Central memory CD8-positive, alpha-beta T cell (primary cell): ENCODE measurements at places on chromosomes 5 and 9.
A peak's percentile ranks its signal among the peaks of the same experiment; 100 is the strongest.

GRCh38 chr5:110957934-110958333 lies 113.6 kb upstream of the TSLP start:
- H3K4me1 ChIP-seq = no peaks in the 10 kb centered on the region
- H3K27me3 ChIP-seq = peaks cover 30% of the 10 kb centered on the region
- DNase-seq = no peak
- H3K27ac ChIP-seq = no peak overlapping the region
- H3K36me3 ChIP-seq = peaks cover 2% of the 10 kb centered on the region
- no peak overlapping the region for H3K4me3 ChIP-seq

GRCh38 chr9:136409557-136410455 lies 608 bp downstream of the ENTR1 start:
- no peak for DNase-seq
- H3K4me1 ChIP-seq = peaks cover 30% of the 10 kb centered on the region
- H3K27me3 ChIP-seq = no peaks in the 10 kb centered on the region
- peak overlapping the region; percentile 92 for H3K27ac ChIP-seq
- peaks cover 38% of the 10 kb centered on the region for H3K36me3 ChIP-seq
- H3K4me3 ChIP-seq = peak overlapping the region; percentile 83

- no peak overlapping the region for H3K4me3 ChIP-seq
- no peak overlapping the region for H3K27ac ChIP-seq
- DNase-seq = no peak
- no peaks in the 10 kb centered on the region for H3K36me3 ChIP-seq
- no peaks in the 10 kb centered on the region for H3K27me3 ChIP-seq
These were observed 744.6 kb downstream of the BRINP1 start for GRCh38 chr9:118624608-118625007.

DNA sequence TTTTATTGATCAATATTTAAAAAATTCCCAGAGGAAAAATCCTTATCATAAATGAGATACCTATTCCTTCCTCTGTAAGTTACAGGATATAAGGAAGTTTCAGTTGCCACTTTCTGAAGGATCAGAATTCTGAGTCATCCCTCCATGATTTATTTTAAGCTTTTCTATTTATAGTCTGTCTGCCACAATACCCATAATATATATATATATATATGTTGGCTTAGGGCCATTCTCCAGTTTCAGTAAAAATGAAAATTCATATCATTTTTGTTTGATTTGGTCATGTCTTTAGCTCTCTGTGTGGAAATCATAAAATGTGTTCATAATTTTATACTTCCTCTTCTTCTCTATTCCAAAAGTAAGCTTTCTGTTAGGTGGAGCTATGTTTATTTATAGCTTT lies 215.8 kb upstream of the CYLC2 start:
- H3K4me3 ChIP-seq = no peak overlapping the region
- no peaks in the 10 kb centered on the region for H3K36me3 ChIP-seq
- H3K4me1 ChIP-seq = no peaks in the 10 kb centered on the region
- no peaks in the 10 kb centered on the region for H3K27me3 ChIP-seq
- H3K27ac ChIP-seq = no peak overlapping the region
- DNase-seq = no peak

DNA sequence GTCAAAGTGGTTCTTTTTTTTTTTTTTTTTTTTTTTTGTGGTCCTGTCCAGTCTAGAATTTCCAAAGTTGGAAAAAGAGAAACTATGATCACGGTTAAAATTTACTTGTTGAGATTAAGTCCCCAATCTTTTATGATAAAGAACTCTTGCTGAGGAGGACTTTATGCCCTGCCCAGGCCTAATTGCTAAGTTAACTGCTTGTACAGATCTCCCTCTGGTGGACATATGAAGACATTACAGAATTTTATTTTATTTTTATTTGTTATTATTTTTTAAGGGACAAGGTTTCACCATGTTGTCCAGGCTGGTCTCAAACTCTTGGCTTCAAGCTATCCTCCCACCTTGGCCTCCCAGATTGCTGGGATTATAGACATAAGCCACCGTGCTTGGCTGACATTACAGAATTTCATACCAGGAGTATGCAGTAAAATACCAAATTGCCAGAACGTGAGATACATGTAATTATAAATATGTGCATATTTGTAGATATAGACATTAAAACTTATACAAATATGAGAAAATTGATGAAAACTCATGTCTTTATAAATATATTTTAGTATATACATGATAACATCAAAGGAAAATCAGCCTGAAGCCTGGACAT lies 91.2 kb downstream of the RFK start:
- no peaks in the 10 kb centered on the region for H3K4me1 ChIP-seq
- H3K27ac ChIP-seq = no peak overlapping the region
- peaks cover 8% of the 10 kb centered on the region for H3K27me3 ChIP-seq
- no peaks in the 10 kb centered on the region for H3K36me3 ChIP-seq
- no peak for DNase-seq
- H3K4me3 ChIP-seq = no peak overlapping the region

DNA sequence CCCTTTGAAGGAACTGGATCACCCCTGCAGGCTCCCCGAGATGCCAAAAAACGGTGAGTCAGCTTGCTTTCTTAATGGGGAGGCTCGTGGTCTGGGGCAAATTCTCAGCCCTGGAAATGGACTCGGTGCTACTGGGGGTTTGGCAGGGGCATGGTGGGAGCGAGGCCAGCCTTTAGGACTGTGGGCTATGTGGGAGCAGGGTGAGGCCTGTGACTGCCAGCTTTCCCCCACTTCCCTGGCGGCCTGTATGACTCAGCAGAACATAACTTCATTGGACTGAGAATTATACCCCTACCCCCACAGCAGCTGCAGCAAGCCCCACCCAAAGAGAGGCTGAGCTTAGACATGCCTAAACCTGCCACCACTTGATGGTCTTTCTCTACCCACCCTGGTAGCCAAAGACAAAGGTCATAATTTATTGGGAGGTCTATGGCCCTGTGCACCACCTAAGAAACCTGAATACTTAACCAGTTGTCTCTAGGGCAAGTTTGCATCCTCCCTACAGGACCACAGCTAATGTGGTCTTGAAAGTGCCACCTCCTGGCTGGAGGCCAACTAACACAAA lies 325.3 kb downstream of the TLE1 start:
- H3K27me3 ChIP-seq = no peaks in the 10 kb centered on the region
- no peak overlapping the region for H3K4me3 ChIP-seq
- no peak overlapping the region for H3K27ac ChIP-seq
- H3K36me3 ChIP-seq = no peaks in the 10 kb centered on the region
- DNase-seq = no peak

DNA sequence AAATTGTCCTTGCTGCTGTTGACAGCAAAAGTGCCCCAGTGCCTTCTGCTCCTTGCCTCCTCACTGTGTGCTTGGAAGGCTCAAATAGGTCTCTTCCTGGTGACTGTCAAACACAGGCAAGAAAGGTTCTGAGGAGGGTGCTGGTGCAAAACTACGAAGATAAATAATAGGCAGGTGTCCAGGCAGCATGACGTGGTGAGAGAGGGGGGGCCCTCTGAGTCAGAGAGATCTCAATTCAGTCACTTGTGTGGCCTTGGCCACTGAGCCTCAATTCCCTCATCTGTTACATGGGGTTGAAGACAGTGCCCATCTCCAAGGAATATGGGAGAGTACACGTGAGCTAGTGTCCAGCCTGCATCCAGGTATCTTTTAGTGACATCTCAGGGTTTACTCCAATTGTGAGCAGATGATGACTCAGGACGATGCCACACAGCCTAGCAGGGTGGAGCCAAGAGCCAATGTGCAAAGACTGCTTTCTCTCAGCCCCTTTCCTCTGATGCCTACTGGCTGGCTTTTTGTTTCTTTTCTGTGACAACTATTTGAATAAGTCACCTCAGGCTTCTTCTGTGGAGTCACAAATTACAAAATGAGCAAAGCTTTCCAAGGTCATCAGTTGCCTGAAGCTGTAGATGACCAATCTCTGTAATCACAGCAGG lies 29.7 kb upstream of the SMIM32 start:
- H3K4me1 ChIP-seq = no peaks in the 10 kb centered on the region
- H3K4me3 ChIP-seq = no peak overlapping the region
- peaks cover 54% of the 10 kb centered on the region for H3K27me3 ChIP-seq
- DNase-seq = no peak

GRCh38 chr9:99076483-99077171 lies 28.3 kb upstream of the TGFBR1 start:
- H3K4me3 ChIP-seq = peak overlapping the region; percentile 73
- DNase-seq = peak; percentile 58

DNA sequence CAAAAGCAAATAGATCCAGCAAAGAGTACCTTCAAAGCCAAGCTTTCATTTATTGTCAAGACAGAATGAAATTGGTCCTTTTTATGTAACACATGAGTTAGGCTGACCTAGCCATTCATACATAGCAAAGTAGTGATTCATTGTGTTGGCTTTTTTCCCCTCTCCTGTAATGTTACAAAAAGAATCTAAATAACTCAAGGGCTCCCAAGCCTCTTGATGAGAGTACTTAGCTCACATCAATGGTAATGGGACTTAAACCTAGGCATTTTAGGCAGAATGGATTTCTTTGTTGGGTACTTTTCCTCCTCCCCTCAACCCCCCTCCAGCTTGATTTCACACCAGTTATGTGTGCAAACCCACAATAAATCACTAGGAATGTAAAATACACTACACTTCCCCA lies 123.7 kb downstream of the EBF1 start:
- H3K36me3 ChIP-seq = peaks cover 2% of the 10 kb centered on the region
- no peak overlapping the region for H3K4me3 ChIP-seq
- peaks cover 26% of the 10 kb centered on the region for H3K27me3 ChIP-seq
- no peak overlapping the region for H3K27ac ChIP-seq
- no peak for DNase-seq
- no peaks in the 10 kb centered on the region for H3K4me1 ChIP-seq

DNA sequence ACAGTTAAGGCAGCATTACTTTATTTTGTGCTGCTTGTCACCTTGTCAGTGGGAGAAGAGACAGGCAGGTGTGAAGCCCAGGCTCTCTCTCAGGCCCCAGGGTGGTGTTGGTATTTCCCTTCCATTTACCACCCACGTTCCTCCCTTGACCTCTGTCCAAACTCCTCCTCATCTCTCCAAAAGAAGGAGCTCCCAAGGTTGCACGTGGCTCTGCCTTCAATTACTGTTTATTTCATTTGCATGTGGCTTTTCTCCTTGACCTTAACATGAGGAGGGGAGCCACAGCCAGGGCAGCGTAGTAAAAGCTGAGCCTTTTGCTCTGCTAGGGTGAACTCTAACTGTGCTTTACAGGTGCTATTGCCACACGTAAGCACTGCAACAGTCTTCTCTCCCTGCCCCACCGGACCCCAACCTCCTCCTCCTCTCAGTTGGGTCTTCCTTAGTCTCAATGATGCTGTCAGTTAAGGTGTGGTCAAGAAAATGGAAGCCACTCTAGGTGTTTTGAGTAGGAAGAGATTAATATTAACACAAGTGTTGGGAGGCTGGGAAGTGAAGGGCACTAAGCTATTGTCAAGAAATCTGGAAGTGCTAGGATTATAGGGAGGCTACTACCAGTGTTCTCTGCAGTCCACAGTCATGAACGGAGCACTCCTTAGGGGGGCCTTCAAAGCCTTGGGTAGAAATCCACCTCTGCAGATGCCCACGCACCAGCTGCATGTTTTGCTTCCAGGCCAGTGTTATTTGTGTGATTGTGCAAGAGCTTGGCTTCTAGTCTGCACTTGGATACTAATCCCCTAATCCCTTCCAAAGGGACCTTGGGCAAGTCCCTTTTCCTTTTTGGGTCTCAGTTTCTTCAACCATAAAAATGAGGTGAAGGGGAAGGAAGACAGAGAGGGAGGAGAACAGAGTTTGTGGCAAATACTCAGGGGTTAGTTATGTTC lies 3.9 kb upstream of the ALDH1B1 start:
- DNase-seq = no peak
- H3K36me3 ChIP-seq = peaks cover 4% of the 10 kb centered on the region
